Eye (tissue), 1 donor: ENCODE measurements at places on chromosomes 7 and 10.
A peak's percentile ranks its signal among the peaks of the same experiment; 100 is the strongest.

- no peak for DNase-seq
Observed at GRCh38 chr10:85741626-85742300, 624.8 kb downstream of the GRID1 start.

DNA sequence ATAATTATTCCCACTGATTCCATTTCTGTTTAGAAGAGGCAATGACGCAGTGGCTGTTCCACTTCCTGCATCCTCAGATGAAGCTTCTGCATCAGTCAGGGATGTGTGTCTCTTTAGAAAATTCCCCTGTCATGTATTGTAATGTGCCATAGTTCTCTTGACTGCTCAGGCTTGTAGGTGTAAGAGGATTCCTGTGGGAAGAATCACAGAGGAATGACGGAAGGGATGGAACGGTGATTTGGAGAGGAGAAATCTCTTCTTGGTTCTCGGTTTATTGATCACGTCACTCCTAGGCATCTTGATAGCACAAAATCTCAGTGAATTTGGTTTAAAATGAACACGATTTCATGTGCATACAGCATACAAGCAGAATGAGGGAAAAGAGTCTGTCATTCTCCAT lies 69.8 kb upstream of the PRKCQ start:
- no peak for DNase-seq

DNA sequence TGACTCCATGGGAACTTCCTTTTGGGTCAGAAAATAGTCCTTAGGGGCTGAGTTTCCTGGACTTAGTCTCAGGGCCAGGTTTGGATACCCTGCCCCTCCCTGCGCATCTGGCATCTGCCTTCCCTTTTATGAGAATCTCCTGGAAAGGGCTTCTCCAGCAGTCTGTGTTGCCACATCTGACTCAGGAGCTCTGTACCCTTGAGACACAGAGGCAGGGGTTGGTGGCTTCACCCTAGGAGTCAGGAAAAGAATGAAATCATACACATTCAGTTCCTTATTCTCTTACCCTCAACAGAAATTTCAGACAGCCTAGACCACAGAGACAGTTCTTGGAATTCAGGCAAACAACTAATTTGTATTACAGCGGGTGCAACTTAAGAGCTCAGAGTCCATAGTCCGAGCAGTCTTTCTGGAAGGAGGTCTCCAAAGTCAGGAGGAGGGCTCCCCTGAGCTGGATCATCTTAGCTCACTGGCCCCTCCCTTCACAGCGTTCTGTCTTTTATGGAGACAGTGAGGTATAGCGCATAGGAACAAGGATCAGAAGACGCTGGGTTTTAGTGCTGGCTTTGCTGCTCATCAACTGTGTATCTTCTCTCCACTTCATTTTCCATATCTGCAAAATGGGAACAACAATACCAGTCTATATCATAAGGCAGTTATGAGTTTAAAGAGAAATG lies 3.0 kb upstream of the PLAU start:
- no peak for DNase-seq

DNA sequence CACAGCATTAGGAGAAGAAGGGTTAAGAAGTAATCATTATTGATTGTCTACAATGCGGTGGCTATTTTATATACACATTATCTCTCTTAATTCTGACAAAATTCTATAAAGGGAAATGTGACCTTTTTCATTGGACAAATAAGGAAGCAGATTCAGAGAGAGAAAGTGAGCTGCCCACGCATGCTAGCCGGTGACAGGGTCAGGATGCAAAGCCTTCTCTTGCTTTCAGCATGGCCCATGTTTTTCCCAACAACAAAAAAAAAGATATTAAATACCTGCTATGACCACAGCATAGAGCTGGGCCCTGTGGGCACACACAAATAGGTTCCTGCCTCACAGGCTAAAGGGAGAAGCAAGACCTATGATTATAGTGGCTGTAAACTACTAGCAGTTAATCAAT lies 66.8 kb downstream of the PPP1R3C start:
- DNase-seq = no peak

- DNase-seq = no peak
Observed at GRCh38 chr7:109890622-109891021, 1200.3 kb upstream of the LRRN3 start.

- DNase-seq = no peak
Observed at GRCh38 chr10:85851325-85851724, 515.3 kb downstream of the GRID1 start.

GRCh38 chr10:625333-625696 lies 64.2 kb downstream of the DIP2C start:
- DNase-seq = peak; percentile 79

DNA sequence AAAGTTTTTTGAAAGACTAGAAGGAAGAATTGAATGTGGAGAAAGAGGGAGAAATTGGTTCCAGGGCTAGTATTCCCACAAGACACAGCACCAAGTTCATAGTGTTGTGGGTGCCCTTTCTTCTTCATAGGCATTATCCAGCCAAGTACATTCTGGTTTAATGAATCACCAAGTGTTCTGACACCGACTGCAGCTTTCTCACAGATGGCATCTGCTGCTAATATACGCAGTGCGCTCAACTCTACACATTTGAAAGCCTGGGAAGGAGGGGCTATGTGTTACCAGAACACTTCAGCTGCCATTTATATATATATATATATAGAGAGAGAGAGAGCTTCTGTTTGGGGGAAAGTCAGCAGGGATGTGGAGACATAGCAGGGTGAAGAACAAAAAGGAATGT lies 1168.4 kb downstream of the GATA3 start:
- no peak for DNase-seq

DNA sequence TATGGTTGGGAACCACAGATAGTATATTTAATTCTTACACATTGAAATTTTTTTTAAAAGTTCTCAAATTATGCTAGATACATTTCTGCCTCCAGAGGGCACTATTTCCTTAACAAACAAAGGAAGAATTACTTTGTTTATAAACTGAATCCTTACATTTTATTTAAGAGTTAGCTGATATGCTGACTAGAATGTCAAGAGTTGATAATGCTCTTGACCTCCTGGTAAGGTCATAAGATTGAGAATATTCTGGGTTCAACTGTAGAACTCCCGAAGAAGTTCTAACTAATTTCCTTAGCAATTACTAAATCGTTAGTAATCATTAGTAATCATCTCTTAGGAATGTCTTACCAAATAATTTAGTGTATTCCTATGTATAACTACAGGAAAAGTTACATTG lies 95.3 kb upstream of the CYP26C1 start:
- DNase-seq = peak; percentile 85

GRCh38 chr10:49655099-49655498 lies 24.4 kb upstream of the C10orf53 start:
- DNase-seq = no peak

GRCh38 chr10:5905854-5906507 lies 15.9 kb downstream of the FBH1 start:
- peak; percentile 4 for DNase-seq

- no peak for DNase-seq
Observed at GRCh38 chr10:63496561-63496960, 24.6 kb upstream of the REEP3 start.

DNA sequence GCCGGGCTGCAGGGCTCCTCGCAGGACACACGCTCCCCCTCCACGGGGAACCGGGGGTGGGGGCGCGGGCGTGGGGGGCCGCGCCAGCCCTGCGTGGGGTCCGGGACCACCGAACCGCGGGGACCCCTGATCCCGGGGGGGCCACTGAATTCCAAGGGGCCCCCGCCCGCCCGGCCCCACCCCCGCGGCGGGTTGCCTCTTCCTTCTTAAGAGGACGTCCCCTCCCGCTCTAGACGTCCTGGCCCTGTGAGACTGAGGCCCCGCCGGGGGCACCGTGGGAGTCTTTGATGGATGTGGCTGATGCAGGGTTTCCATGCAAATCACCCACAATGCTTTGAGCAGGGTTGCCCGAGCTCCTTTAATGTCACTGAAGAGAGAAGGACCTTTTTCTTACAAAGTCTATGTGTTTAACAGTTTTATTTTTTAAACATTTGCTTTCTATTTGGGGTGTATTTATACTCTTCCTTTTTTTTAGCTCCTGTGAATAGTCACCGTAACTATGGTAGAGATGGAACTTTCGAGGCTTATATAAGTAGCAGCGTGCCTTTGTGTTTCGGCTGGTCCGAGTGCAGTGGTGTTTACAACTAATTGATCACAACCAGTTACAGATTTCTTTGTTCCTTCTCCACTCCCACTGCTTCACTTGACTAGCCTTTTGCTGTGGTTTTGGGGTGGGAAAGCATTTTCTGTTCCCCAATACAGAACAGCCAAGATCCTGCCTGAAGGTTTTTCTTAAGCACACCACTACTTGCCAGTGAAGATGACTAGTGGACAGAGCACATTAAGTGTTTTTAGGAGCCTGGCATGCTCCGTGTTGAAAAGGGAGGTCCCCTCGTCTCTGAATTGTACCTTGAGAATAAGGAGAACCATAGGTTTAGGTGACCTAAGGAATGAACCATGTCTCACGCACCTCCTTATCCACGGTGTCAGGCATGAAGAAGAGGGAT lies 44.8 kb downstream of the PDIA4 start:
- peak; percentile 97 for DNase-seq

DNA sequence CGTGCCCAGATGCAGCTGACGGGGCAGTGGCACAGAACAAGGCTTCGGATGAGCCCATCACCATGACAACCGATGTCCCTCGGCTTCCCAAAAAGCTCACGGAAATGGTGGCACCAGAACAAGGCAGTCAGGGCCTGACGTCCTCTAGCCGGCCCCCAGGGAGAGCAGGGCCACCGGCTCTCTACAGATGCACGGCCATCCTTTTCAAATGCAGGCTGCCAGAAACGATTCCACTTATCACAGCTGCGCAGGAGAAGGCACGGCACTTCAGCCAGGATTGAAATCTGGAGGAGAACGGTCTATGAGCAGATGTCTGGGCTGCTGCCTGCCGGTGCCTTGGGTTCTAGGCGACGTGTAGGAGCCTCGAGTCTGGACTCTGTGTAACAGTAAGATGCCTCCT lies 223.8 kb downstream of the ZMYND11 start:
- DNase-seq = peak; percentile 36

- no peak for DNase-seq
Observed at GRCh38 chr10:132500781-132501415, 36.7 kb upstream of the INPP5A start.

- peak; percentile 44 for DNase-seq
Observed at GRCh38 chr7:30977896-30978564, 14.3 kb downstream of the GHRHR start.

- DNase-seq = no peak
Observed at GRCh38 chr7:3176112-3177000, 124.7 kb upstream of the SDK1 start.

- DNase-seq = no peak
Observed at GRCh38 chr7:134293002-134293740, 23.6 kb downstream of the SLC35B4 start.

DNA sequence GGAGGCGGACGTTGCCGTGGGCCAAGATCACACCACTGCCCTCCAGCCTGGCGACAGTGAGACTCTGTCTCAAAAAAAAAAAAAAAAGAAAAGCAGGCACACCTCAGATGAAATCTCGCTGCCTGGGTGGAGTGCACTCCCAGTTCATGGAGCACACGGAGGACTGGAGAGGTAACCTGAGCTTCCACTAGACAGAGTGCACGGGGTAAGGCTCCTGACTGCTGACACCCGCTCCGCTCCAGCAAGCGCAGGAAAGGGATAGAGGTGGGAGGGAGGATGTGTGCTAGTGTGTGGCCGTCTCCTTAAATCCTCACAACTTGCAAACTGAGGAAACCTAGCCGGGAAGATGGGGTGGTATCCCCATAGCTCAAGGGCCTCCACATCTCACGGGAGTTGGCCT lies 50.8 kb downstream of the FAM53B start:
- DNase-seq = no peak

DNA sequence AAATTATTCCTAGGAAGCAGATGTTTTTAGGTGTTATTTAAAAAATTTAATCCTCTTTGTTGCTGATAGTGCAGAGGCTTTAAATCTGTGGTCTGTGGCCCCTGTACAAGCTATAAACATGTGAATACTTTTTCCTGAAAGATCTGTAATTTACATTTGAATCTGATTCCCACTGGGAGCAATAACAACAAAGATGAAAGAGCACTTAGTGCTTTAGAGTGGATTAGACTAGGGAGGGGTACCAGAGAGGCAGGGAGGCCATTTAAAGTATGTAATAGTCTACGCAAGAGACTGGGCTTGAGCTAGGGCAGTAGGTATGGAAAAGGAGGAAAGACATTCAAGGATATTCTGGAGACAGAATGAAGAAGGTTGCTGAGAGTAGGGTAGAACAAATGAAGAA lies 19.1 kb downstream of the BTRC start:
- no peak for DNase-seq

- no peak for DNase-seq
Observed at GRCh38 chr10:103277713-103278536, 987 bp downstream of the INA start.

DNA sequence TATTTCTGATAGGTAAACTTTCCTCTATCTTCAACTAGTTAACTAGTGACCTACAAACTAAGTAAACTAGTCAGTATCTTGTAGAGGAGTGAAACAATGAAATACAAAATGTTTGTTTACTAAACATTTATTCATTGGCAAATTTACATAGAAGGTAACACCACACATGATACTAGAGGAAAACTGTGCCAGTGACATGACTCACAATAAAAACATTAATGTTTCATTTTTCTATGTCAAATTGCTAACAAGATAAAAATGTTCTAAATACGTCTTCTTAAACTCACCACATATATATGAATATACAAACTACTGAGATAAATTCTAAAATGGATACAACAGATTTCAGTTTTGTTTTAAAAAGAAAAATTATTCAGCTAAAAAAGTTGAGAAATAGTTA lies 471.3 kb downstream of the PARD3 start:
- DNase-seq = no peak

GRCh38 chr7:36037121-36037662 lies 115.9 kb upstream of the EEPD1 start:
- DNase-seq = peak; percentile 86

- DNase-seq = peak; percentile 29
Observed at GRCh38 chr7:158530800-158531609, 56.6 kb downstream of the PTPRN2 start.

- no peak for DNase-seq
Observed at GRCh38 chr10:132117146-132117545, 51.4 kb downstream of the JAKMIP3 start.

DNA sequence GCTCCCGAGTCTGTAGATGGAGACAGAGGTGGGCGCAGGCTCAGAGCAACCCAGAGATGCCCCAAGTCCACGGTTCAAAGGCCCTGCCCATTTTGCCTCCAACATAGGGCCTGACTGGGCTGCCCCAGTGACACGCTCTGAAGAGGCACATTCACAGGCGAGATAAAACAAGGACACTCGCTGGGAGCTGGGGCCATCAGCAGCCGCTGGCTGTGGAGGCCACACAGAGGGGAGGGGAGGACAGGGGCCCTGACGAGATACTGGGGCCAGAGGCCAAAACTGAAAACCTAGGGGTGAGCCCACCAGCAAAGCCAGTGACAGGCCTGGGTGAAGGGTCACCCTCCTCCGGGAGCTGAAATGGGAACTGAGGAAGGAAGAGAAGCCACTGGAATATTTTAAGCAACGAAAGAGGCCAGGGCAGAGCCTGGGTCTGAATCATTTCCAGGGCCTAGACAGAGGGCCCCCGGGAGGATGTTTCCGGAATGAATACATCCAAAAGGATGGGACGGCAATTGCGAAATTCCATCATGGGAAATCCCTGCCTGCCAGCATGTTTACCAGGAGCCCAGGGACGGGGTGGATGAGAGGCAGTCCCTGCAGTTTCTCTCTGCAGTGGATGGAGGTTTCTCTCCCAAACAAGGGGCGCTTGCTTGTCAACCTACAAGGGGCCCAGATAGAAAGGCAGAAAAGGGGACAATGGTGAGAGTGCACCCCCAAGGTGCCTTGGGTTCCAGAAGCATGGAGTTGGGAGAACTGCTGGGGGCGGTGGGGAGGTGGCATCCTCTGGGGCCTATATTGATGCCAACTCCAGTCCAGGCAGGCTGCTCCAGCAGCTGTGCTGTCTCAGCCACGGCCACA lies 29.0 kb upstream of the HSPA12A start:
- DNase-seq = no peak
